ENCODE measurements at places on chromosomes 12 and 14.

- DNase-seq = peak; percentile 38
These were observed 30.4 kb downstream of the PPP1R13B start for GRCh38 chr14:103816991-103817390.

DNA sequence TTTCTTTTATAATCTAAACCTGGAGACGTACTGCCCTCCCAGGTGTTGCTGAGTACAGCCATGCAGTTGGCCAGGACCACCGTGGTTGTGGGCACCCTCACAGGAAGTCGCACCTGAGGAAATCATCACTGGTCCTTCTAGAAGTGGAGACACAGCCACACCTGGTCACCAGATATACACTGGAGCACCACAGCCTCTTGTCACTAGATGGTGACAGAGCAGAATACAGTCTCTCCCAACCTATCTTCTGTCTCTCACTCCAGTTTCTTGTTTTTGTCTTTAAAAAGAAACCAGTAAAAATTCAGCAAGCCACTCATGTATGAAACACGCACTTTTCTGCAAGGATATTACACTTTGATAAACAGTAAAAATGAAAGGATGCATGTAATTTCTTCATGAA, 43.1 kb upstream of the GPHB5 start:
- no peak for DNase-seq

GRCh38 chr14:99698642-99699041, 14.5 kb downstream of the CYP46A1 start:
- DNase-seq = no peak

- DNase-seq = no peak
These were observed 57.7 kb downstream of the MAX start for GRCh38 chr14:65044596-65044959.

DNA sequence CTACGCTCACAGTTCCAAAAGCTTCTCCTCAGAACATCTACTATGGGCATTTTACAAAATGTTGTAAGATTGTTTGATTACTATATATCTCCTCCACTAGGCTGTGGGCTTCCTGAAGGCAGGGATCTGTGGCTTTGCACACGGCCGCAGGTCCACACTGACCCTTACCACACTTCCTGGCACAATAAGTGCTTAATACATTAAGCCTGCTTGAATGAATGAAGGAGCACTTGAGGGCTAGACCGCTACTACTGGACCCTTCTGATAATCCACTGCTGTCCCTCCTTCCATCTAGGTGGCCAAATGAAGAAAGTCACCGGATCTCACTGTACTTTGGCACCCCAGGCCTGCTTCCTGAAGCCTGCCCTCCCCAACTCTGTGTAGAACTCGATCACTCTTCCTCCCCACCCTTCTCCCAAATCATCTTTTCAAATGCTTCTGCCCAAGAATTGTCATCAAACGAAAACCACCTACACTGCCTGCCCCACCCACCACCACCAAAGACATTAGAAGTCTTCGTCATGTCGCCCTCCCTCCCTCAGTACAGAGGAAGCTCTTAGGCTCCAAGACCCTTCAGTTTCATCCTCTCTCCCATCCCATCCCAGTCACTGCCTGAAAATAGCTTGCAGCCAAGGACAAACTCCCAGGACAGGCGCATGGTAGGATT, 596 bp upstream of the ZBTB39 start:
- DNase-seq = no peak

DNA sequence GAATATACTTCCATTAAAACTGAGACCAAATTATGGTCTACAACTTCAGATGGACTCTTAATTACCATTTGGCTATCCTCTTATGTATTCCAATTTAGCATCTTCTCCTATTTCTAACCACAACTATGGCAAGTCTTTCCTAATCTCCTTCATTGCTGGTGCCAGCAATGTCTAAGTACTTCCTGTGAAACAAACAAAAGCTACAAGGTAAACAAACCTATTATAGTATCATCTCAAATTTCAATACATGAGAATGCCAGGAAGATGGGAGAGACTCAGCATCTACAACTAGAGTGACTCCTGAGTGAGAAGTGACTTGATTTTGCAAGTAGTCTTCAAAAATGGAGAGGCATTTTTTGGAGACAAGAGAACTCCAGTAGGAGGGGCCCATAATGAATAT, 202.9 kb upstream of the ATXN7L3B start:
- DNase-seq = no peak

- DNase-seq = no peak
These were observed 3.9 kb upstream of the HDAC7 start for GRCh38 chr12:47823422-47824086.

DNA sequence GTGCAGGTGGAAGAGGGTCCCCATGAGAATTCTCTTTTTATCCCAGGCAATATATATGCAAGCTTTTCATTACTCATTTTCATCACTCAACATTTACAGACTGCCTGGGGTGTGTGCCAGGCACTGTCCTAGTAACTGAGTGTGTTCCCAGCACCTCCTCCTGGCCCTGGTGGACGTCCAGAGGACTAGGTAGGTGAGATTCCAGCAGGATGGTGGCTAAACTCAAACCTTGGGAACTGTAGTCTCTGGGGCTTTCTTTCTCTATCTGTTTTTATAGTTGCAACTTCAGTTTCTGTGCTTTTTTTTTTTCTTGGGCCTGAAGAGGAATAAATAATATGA, 63.8 kb downstream of the SUSD6 start:
- DNase-seq = no peak

Measured in NCI-H2171 treated with DMSO at 0.1 percent for 48 hours (cell line).